ENCODE measurements at places on chromosomes 5 and 9.

GRCh38 chr5:127411381-127411780 is 106.1 kb upstream of the PRRC1 start:
- DNase-seq: no peak

GRCh38 chr5:176817369-176817840 is 7.0 kb downstream of the UNC5A start:
- no peak for DNase-seq

- DNase-seq: no peak
Measured at GRCh38 chr5:68189171-68189570, 26.4 kb upstream of the PIK3R1 start.

DNA sequence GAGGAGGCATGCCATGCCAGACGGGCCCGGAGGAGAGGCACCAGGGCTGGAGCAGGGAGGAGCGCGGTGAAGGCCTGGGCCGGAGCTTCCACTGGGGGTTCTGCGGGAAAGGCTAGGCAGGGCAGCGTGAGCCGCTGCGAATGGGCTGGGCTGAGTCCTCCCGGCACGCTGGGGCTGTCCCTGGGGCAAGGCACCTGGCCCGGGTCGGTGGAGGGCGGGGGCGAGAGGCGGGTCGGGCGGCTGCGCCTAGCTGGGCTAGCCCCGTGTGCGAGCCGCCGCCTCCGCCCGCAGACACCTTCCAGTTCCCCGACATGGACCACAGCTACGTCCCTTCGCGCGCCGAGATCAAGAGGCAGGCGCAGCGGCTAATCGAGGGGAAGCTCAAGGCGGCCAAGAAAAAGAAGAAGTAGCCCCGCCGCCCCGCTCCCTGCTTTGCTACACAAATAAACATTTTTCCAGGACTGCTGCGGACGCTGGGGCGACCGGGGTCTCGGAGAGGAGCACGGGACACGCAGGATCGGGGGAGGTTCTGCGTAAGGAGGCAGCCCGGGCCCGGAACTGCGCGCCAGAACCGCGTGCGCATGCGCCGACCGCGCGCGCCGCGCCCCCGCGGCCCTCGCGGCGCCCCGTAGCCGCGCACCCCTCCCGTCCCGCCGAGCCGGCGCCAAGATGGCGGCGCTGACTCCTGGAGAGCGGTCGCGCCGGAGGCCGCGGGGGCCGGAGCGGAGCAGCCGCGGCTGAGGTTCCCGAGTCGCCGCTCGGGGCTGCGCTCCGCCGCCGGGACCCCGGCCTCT is at the start of gene RABL6:
Gene RABL6 (plus strand): TSS at position 668 of the 794 bp plus-strand sequence. CDS start 249 bp downstream, outside the sequence.
- DNase-seq: peak; percentile 52

GRCh38 chr5:147411359-147412319 is 98.2 kb downstream of the DPYSL3 start:
- DNase-seq: peak; percentile 75

DNA sequence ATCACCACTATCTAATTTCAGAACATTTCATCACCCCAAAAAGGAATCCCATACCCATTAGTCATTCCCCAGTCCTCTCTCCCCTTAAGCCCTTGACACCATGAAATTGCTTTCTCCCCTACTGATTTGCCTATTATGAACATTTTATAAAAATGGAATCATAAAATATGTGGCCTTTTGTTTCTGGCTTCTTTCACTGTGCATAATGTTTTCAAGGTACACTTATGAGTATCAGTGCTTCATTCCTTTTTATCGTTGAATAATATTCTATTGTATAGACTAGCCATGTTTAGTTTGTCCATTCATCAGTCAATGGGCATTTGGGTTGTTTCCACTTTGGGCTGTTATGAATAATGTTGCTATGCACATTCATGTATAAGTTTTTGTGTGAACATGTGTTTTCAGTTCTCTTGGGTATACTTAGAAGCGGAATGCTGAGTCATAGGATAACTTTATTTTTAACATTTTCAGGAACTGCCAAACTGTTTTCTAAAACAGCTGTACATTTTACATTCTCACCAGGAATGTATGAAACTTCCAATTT is 40.4 kb upstream of the FGF1 start:
- DNase-seq: peak; percentile 51

- no peak for DNase-seq
Measured at GRCh38 chr5:54607006-54607405, 89.4 kb downstream of the SNX18 start.
